Lung (tissue), 17 donors: ENCODE measurements at places on chromosomes 6 and 20.

GRCh38 chr6:26088344-26088743 lies 1.1 kb downstream of the HFE start:
- DNase-seq, result peak; percentile 61

- peak; percentile 4 for DNase-seq
Measured at GRCh38 chr20:7879883-7880282, 60.4 kb downstream of the HAO1 start.

GRCh38 chr20:38471987-38472512 lies 593 bp upstream of the RALGAPB start:
- no peak for DNase-seq

DNA sequence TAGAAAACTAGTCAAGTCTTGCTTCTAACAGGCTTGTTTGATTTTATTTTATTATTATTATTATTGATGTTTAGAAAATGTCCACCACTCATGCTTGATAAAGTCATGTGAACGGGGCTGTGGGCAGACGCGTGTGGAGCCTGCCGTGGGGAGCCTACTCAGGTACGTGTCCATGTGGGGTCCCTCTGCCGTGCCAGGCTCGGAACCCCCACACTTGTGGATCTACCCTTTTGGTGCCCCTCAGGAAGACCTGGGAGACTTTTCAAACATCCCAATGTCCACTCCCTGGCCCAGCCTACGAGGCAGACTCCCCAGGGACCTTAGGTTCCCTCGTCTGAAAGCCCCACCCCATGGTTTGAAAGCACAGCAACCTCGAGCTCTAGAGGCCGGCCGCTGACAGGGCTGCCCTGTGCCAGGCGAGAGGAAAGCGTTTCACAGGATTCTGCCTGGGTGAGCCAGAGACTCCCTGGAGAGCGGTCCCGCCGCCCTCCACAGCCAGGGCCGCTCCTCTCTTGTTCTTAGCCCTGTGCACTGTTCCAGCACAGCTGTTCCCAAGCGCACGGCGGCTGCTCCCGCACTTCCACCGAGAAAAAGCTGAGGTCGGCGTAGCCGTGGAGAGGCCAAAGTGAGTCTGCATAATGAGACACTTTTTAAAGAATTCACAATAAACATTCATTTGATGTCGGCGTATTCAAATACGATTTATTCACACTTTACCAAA lies 249.7 kb downstream of the TTLL2 start:
- DNase-seq, result no peak

DNA sequence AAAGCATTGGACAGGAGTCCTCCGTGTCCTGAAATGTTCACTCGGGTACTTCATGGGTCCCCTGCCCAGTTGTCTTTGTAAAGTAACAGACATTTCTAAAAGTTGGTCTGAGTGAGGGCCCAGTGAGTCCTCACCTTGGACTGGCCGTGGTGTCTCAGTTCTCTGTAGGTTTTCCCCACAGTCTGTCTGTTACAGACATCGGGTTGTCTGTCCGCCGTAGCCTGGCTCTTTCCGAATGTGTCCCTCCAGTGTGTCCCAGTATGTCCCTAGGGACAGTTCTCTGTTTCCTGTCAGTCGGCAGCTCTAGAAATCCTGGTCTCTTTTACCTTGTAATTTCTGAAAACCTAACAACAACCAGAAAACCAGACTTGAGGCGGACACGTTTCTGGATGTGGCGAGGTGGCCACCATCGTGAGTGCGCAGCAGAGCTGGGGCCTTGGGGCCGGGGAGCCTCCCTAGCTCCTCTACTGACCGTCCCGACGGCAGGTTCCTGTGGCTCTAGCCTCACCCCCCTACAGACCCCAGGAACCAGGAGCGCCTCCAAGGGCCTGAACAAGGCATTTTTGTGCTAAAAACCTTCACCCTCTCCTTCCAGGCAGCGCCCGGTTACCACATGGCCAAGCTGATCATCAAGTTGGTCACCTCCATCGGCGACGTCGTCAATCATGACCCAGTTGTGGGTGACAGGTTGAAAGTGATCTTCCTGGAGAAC lies 42.2 kb downstream of the PYGB start:
- DNase-seq, result no peak

DNA sequence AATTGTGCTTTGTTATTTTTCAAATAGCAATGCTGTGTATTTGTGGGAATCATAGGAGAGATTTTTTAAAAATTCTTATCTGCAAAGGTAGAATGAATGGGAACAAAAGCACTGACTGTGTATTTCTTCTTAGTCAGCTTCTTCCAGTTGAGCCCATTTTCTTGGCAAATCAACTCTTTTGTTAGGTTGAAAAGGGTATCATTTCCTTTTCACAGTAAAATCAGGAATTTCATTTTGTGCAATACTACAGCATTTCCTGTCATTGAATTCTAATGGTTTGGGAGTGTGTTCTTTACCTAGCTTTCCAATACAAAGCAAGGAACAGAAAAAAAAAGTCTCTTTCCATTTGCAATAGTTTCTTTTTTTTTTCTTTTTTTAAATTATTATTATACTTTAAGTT lies 19.0 kb upstream of the EXOC2 start:
- DNase-seq, result no peak

DNA sequence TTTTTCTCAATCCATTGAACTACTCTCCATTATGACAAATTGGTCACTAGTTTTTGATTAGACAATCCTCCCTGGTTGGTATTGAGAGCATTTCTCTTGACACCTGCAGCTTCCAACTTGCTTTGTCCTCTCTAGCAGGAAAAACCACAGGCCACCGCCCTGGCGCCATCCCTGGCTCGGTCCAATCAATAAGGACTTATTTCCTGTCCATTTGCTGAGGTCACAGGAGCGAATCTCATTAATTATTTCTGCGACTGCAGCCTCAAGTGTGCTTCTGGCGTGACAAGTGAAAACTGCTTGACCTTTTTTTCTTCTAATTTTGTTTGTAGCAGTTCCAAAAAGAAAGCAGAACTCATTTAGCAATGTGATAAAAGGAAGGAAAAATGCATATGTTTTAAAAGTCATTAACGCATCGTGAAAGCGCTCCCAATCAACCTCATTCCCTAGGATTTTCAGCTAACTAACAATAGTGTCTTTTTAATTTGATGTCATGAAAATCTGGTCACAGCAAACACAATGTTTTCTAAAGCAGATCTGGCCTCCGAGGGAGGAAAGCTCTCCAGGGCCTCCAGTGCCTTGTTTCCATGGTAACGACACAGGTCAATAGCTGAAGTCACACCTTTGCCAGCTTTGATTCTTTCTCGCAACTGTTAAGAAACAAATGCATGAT lies 39.0 kb upstream of the BEND3 start:
- peak; percentile 37 for DNase-seq

DNA sequence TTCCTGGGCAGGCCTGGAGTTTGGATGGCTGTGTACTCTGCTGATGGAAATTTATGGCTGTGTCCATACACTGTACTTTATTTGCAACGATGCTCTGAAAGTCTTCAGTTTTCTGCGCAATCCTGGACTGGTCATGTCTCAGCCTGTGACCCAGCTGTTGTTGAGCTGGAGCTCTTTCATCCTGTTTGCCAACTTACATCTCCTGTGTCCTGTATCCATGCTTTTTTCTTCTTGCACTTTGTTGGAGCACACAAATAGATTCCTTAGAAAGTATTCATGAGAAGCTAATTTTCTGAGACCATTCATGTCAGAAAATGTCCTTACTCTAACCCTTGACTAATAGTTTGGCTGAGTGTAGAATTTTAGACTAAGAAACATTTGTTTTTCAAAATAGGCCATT lies 251.2 kb downstream of the BCKDHB start:
- DNase-seq, result no peak

- no peak for DNase-seq
Measured at GRCh38 chr6:37319156-37319555, 34.6 kb upstream of the RNF8 start.

- peak; percentile 96 for DNase-seq
Measured at GRCh38 chr20:64261138-64261537, 5.6 kb downstream of the PCMTD2 start.

DNA sequence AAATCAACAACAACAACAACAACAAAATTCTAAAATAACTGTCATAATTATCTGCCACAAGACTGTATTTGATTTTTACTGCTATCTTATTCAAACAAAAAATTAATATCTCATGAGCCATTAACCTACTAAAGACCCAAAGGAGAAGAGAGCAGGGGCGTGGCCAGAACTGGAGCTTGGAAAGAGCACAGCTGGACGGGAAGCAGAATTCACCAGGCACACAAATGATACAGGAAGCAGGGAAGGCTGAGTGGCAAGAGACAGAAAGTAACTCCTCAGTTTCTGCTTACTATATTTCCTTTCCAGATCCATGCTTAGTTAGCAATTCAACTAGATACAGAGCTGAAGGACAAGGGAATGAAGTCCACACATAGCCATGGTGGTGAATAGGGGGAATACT lies 54.4 kb downstream of the FKBP5 start:
- DNase-seq, result no peak
